ENCODE measurements at places on chromosomes 11 and 22.

DNA sequence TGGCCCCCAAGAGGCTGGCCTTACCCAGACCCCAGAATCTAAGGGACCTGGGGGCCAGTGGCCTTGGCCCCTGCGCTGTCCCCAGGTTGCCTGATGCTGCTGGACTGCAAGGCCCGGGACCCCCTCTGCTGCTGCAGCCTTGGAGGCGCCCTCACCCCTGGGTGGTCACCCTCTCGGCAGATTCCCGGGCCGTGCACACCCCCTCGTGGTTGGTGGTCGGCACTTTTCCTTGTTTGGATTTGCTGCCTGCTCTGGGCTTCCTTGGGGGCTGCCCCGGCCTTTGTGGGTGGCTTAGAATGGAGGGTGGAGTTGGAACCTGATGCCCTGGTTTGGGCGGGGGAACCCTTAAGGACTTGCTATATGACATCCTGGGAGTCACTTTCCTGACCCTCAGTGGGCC, 5.3 kb downstream of the RIN1 start:
- no peak for DNase-seq

DNA sequence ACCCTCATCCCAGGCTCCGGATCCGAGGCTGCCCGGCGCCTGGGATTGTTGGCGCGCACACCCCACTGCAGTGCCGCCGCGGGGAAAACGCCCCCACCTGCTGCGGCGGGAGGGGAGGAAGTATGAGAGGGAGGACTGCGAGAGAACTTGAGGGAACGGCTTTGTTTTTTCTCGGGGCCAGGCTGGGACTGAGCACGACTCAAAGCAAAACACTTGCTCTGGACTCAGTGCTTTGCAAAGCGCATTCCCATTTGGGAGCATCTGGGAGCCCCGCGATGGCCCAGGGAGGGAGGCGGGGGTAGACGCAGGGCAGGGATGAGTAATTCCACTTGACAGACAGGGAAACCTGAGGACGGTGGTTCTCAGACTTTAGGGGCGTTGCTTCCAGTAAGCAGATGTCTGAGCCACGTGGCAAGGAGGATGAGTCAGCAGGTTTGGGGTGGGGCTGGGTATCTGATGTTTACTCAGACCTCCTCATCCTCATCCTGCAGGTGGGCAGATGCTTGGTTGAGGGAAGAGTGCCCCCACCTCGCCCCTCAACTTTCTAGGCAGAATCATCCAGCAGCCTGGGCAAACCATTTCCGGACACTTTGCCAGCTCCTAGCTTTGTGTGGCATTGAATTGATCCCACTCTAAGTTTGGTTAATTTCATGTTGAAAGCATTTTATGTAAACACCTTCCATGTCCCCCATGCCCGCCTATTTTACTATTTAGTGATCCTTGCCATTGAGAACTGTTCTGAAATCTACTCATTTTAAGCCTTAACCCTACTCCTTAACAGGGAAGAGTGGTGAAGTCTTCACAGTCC, 1.5 kb downstream of the MIAT start:
- peak; percentile 66 for DNase-seq

- no peak for DNase-seq
Measured at GRCh38 chr11:128586689-128587088, 669 bp downstream of the ETS1 start.

GRCh38 chr11:36623494-36623893, 25.5 kb upstream of the RAG2 start:
- no peak for DNase-seq

- no peak for DNase-seq
Measured at GRCh38 chr11:113410414-113411135, 23.0 kb downstream of the ANKK1 start.

- DNase-seq: no peak
Measured at GRCh38 chr11:32108576-32108975, 17.7 kb downstream of the RCN1 start.

GRCh38 chr11:122046846-122047245, 69.2 kb downstream of the BLID start:
- DNase-seq: no peak

GRCh38 chr11:131137046-131137445, 220.8 kb upstream of the SNX19 start:
- DNase-seq: no peak

DNA sequence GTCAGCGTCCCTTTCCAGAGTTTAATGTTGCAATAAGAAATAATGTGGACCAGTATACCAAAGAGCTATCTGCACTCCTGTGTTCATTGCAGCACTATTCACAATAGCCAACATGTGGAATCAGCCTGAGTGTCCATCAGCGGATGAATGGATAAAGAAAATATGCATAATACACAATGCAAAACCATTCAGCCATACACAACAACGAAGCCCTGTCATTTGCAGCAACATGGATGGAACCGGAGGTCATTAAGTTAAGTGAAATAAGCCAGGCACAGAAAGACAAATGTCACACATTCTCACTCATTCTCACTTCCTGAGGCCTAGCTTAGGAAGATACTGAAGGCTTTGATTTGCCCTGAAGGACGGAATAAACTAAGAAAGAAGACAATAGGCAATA, 22.1 kb downstream of the SLC5A4 start:
- no peak for DNase-seq

GRCh38 chr11:130964058-130964792, 47.9 kb upstream of the SNX19 start:
- no peak for DNase-seq

GRCh38 chr11:46914363-46914762, 4.0 kb downstream of the LRP4 start:
- peak; percentile 74 for DNase-seq

GRCh38 chr11:970319-970871, 44.7 kb downstream of the AP2A2 start:
- DNase-seq: no peak

DNA sequence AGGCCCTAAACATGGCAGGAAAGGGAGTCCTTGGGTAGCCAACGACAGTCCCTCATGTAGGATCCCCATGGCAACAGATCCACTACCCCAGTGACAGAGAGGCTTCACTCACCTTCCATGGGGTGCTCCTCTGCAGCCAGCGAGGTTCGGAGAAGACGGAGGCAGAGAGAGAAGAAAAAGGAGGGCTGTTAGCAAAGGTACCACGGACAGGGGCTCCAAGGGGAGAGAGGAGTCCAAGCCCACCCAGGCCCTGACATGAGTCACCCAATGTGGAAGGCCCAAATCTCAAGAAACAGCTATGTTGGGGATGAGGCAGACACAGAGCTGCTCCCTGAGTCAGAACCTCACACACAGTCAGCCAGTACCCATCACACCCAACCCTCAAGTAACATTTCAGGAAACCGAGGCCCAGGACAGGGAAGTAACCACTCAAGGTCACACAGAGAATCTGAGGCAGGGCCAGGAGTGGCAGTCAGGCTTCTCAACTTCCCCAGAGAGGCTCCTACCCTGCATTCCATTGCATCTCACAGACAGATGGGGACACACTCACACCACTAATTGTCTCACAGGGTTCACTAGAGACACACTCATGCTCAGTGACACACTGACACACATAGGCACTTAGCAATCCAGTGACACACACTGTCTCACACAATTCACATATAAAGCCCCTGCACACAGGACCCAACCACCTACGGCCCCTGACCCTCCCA, 25.2 kb downstream of the NRXN2 start:
- DNase-seq: no peak

GRCh38 chr11:76148941-76149613, 57.2 kb downstream of the WNT11 start:
- no peak for DNase-seq

GRCh38 chr11:86670181-86670580, 2.2 kb downstream of the ME3 start:
- no peak for DNase-seq

DNA sequence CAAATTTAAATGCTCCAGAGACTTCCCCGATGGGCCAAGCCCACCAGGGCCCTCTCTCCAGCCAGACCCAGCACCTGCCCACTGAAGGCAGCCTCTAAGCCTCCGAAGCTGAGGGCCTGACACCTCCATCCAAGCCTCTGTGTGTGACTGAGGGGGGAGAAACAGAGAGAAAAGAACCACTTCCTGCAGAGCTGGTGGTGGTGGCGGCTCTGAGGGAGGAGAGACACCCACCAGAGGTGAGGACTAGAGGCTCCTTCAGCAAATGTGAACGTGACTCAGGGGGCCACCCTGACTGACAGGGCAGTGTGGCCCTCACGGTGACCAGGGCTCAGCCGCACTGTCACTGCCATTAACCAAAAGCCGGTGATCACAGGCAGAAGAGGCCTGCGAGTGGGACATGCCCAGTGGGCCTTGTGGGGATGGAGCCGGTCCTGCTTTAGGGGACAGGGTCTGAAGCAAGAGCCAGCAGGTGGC, 31.0 kb upstream of the CD5 start:
- no peak for DNase-seq

Measured in kidney capillary endothelial cell (primary cell).